ENCODE measurements at places on chromosomes 13 and 19.

GRCh38 chr13:92843549-92843948 is 383.1 kb upstream of the GPC6 start:
- no peak for DNase-seq

DNA sequence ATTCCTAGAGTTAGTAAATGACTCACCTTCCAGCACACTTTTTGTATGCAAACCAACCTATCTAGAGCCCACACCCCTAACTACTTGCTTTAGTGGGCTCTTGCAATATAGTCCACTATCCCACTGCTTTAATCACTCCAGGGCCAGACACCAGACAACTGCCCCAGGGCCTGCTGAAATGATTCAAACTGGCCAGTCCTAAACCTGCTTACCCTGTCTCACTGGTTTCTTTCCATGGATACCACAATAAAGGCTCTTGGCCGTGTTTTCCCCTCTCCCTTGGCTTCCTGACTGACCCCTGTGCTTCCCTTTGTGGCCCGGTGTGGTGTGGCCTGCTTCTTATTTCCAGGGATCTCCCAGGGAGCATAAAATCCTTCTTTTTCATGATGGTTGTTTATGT is 14.6 kb downstream of the HS6ST3 start:
- no peak for DNase-seq

- peak; percentile 62 for DNase-seq
These were observed 26.3 kb downstream of the DCAF15 start for GRCh38 chr19:13978351-13979243.

- DNase-seq: no peak
These were observed at the start of gene POSTN for GRCh38 chr13:37598597-37598996. Gene POSTN (minus strand): TSS chr13:37598768. CDS start chr13:37598726, 42 bp downstream.

DNA sequence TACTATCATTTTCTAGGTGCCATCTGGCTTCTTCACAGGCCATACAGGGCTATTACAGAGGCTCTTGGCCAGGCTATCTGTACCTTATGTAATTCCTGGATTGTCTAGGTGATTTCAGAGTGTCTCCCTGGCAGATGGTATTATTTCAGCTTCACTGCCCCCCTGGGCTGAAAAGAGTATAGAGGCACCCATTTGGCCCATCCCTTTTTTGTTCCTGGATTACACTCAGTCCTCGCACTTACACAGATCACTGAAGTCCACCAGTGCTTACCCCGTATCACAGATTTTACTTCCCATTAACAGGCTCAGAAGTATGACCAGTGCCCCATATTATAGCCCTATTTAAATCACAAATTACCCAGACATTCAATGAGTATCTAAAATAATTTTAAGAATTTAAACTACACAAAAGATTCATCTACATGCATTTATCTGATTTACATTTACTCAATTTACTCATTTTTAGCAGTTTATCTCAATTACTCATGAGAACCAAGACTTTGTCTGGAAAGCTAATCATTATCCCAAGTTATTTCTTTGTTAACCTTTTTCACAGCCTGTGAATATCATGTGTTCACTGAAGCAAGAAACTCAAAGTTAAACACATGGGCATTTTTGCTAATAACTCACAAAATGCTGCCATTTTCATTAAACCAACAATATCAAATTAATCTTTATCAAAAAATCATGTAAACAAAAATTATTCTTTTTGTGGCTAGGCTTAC is 121.0 kb downstream of the PCDH20 start:
- DNase-seq: no peak

DNA sequence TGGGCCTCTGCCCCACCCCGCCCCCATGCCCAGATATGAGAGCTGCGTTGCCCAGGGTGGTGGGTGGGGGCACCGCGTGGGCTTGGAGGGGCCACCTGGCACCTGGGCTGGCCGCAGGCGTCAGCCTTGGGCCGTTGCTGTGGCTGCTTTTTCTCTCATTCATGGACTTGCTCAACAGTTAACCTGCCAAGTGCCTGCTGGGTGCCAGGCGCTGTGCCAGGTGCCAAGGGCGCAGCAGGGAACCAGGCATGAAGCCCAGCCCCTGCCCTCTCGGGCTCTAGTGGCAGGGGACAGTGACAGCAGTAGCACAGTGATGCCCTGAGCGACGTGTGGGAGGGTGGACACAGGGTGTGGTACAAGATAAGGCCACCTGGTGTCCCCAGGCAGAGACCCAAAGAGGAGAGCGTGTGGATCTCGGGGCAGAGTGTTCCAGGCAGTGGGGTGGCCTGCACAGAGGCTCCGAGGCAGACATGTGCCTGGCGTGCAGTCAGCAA is 28.1 kb downstream of the DHX34 start:
- no peak for DNase-seq

GRCh38 chr13:112074139-112074865 is 7.4 kb downstream of the SOX1 start:
- DNase-seq: no peak

- DNase-seq: no peak
These were observed 96.3 kb upstream of the TNFSF11 start for GRCh38 chr13:42477596-42478190.

GRCh38 chr13:101545521-101545920 is 93.0 kb downstream of the ITGBL1 start:
- DNase-seq: no peak

GRCh38 chr13:46598820-46599180 is 45.8 kb downstream of the LRCH1 start:
- DNase-seq: no peak

DNA sequence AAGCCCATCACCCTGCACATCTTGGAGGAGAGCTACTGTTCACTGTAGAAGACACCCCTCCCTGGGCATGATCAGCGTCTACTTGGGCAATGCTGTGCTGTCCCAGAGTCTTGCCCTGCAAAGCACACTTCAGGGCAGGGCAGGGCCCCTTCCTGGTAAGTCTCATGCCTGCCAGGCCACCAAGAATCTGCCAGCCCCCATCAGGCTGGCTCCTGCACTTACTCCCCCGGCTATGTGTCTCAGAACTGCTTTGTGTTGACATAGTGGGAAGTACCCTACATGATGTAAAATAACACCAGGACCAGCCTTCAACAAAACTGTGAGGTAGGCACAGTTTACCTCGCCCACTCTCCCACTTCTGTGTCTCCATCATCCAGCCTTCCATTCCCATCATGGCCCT is 27.8 kb upstream of the ATP12A start:
- DNase-seq: no peak

DNA sequence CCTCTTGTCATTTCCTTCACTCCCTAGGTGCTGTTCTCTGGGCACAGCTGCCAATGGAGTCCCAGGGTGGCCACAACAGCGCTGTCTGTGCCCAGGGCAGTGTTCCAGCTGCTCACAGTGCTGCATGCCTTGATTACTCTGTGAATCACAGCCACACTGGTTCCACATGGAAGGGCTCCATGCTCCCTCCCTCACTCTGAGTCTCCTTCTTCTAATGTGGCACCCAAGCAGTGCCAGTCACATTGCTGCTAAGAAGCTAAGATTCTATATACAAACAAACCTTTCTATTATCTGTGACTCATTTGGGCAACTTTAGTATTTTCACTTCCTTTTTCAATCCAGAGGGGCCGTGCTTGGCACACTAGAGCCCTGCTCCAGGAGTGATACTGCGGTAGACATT is 248.7 kb downstream of the TDRD3 start:
- DNase-seq: no peak

DNA sequence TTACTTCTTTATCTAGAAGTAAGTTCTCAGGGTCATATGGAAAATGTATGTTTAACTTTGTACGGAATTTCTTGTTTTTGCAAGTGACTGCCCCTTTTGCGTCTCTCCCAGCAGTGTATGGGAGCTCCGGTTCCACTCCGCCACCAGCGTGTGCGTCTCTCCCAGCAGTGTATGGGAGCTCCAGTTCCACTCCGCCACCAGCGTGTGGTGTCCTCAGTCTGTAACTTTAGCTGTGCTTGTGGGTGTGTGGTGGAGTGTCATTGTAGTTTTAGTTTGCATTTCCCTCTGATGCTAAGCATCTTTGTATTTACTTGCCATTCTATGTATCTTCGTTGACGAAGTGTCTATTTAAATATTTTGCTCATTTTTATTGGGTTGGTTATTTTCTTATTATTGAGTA is 2.4 kb downstream of the CUL4A start:
- no peak for DNase-seq

GRCh38 chr13:113224486-113224885 is 15.1 kb downstream of the CUL4A start:
- no peak for DNase-seq

DNA sequence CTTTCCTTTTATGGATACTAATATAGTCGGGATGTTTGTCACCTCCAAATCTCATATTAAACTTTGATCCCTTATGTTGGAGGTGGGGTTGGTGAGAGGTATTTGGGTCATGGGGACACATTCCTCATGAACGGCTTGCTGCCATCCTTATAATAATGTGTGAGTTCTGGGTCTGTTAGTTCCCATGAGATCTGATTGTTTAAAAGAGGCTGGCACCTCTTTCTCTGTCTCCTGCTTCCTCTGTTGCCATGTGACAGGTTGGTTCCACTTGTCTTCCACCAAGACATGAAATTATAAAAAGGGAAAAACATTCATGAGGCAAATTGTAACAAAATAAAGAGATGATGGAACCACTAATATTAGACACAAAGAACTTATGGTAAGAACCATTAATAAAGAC is 107.8 kb upstream of the ATXN8OS start:
- no peak for DNase-seq

DNA sequence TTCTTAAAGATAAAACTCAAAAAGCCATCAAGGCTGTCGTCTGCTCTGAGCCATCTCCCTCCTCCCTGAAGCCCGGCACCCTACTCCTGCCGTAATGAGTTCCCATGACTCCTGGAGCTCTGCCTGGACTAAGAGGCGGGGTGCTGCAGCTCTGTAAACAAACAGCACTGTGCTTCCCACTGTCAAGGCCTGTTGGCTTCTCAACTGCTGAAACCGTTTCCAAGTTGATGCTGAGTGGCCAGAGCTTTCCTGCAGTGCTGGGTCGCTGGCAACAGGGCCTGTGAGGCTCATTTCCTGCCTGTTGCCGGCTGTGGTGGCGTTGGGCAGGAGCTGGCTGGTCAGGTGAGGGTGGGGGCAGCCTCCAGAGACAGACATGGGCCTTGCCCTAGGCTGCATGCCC is 26.7 kb upstream of the ISYNA1 start:
- no peak for DNase-seq

DNA sequence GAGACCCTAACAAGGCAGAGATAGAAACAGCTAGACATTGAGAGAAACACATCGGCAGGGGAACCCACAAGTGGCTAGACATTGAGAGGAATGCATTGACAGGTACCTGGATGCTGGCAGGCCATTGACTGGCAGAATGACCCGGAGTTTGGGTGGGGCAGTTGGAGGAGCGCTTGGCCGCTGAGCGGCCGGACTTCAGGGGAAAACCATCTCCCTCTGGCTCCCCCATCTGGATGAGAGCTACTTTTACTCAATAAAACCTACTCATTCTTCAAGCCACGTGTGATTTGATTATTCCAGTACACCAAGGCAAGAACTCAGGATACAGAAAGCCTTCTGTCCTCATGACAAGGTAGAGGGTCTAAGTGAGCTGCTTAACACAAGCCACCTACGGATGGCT is 473.4 kb downstream of the SLITRK5 start:
- no peak for DNase-seq

- DNase-seq: no peak
These were observed 52.8 kb downstream of the GATAD2A start for GRCh38 chr19:19458110-19458816.

DNA sequence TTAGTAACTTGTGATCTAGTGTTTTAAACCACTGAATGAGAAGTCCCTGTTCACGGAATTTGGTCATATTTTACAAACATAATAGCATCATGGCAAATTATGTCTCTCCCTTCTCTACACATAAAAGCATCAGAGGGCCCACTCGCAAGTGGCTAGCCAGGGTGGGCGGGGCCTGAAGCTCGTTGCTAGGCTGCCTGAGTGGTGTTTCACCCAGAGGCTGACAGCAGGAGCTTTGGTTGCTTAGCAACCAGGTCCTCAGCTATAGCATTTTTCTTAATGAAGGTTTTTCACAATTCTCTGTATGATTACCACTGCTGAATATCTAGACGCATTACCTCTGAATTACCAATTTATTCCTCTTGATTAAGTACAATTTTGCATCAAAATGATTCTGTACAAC is 126.5 kb downstream of the NALCN start:
- DNase-seq: no peak

DNA sequence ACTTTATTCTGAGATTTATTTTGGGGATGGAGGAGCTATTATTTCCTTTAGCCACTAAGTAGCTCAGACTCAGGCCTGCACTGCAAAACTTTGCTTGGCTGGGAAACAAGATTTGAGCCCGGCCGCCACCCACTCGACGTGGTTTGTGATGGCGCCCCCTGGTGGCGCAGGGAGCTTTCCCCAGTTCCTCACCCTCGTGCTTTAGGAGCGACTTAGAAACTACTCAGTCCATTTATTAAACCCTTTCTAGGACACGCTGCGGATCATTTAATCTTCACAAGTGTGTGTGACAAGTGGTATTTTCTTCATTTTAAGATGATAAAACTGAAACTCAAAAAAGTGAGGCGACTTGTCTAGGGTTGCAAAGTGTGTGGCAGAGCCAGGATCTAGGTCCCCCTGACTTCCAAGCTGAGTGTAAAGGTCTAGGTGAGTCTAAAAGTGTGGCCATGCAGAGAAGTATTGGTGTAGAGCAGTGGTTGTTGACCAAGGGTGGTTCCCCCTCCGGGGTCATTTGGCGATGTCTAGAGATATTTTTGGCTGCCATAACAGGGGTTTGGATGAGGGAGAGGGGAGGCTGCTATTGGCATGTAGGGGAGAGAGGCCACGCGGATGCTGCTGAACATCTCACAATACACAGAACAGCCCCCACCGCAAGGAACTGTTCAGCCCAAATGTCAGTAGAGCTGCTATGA is 2.2 kb downstream of the CXCL17 start:
- no peak for DNase-seq

DNA sequence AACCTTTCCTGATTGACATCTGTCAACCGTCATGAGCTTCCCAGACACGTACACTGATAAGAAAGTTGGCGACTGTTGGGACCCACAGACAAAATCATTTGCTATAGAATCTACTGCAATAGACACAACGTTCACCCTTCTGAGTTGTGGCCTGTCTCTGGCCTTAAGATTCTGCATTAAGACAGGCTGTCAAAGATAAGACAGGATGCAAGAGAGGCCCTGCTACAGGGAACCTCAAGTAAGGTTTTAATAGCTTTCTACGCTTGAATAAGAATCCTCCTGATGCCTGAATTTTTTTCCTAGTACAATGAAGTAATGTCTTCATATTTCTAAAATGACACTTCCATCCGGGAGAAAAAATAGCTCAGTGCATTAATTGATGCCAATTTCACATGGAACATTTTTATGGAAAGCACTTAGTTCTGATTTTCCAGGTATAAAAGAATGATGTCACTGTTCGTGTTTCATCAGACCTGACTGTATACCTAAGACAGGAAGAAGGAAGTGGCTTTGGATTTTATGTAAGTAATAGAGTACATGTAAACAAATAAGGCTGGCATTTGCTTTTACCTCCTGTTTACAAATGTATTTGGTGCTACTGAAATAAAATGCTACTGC is 275.2 kb upstream of the GPC6 start:
- no peak for DNase-seq

DNA sequence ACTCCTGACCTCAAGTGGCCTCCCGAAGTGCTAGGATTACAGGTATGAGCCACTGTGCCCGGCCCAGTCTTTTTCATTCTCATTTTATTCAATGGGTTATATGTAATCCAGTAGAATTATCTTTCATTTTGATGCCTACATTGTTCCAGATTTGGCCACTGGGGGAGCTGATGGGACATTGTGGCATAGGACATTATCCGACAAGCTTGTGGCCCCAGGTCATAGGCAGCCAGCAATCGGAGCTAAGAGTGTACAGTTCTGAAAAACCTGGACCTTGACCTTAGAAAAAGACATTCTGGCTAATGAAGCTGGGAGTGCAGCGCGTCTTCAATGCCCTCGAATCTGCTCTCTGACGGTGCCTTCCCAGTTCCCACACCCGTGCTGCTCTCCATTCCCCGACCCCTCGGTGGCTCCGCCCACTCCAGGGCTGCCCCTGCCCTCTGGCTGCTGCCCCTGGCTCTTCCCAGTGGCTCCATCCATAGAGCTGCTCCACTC is 108.7 kb downstream of the TEX29 start:
- DNase-seq: no peak

Data from omental fat pad (tissue), 4 donors.